ENCODE measurements at places on chromosomes 4 and X.
A peak's percentile ranks its signal among the peaks of the same experiment; 100 is the strongest.

DNA sequence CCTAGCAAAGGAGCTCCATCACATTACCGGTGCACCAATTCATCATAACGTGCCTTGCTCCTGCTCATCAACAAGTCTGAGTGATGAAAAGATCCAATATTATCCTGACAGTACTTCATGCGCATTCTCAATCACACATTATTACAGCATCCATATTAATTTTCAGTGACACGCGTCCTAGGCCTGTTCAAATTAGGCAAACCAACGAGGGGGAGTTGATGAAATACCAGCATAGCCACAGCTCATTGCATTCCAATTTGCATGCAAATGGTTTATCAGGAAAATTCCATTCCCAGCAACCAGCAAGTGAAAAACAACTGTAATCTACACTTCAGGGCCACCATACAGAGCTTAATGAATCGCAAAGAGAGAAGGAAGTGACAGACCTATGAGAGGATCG is 236.9 kb downstream of the DCLK2 start:
- DNase-seq: no peak

GRCh38 chrX:69038816-69039215 is 126.4 kb downstream of the PJA1 start:
- DNase-seq: no peak

GRCh38 chr4:103044183-103044582 is 24.7 kb upstream of the SLC9B1 start:
- DNase-seq: no peak

GRCh38 chr4:54076673-54077072 is 12.3 kb upstream of the CHIC2 start:
- DNase-seq: no peak

GRCh38 chr4:152463562-152463961 is 72.3 kb downstream of the FBXW7 start:
- no peak for DNase-seq

- DNase-seq: no peak
These were observed 44.7 kb downstream of the SLC10A7 start for GRCh38 chr4:146477054-146477453.

GRCh38 chr4:186760576-186760975 is 36.9 kb upstream of the FAT1 start:
- no peak for DNase-seq

- DNase-seq: no peak
These were observed 132.4 kb upstream of the USP9X start for GRCh38 chrX:40952855-40953254.

- no peak for DNase-seq
These were observed 23.8 kb downstream of the CDKL5 start for GRCh38 chrX:18449236-18449635.

- no peak for DNase-seq
These were observed 54.2 kb downstream of the TMA16 start for GRCh38 chr4:163548481-163549243.

GRCh38 chr4:81609844-81610243 is 138.1 kb upstream of the RASGEF1B start:
- no peak for DNase-seq

DNA sequence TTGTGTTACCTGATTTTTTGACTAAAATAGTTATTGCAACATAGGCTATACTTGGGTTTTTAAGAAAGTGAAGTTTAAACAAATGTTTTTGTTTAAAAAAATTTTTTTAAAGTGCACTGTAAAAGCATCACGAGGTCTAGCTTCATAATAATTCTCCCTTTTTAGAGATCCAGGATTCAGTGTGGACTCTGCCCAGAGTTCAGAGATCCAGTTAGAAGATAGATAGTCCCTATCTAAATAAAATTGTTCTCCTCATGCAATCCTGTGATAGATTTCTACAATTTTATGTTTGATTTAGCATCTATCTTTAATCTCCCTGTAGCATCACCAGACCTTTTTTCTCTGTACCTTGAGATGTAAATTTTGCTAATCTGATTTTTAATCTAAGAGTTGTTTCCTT is 85.5 kb upstream of the HPGD start:
- DNase-seq: no peak

GRCh38 chrX:140500441-140500840 is 4.4 kb downstream of the SOX3 start:
- DNase-seq: no peak

DNA sequence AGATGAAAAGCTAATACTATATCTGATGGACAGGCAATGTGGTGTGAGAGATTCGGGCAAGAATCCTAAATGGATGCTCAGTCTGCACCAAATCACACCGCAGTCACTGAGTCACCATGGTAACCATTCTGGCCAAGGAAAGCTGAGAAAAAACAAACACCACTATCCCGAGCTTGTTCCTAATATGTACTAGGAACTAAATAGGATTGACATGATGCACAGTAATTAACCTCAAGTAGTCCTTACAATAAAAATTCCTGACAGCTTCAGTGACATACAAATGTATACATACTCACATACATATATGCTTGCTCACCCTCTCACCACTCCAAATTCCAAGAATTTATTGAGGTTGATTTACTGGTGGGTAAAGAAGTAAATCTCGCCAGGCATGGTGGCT is 1.1 kb upstream of the RAB40A start:
- no peak for DNase-seq

GRCh38 chr4:16239086-16239485 is 12.8 kb upstream of the TAPT1 start:
- DNase-seq: no peak

GRCh38 chrX:40142417-40142816 is 44.7 kb upstream of the BCOR start:
- no peak for DNase-seq

GRCh38 chr4:13483136-13483767 is 888 bp downstream of the RAB28 start:
- DNase-seq: no peak

DNA sequence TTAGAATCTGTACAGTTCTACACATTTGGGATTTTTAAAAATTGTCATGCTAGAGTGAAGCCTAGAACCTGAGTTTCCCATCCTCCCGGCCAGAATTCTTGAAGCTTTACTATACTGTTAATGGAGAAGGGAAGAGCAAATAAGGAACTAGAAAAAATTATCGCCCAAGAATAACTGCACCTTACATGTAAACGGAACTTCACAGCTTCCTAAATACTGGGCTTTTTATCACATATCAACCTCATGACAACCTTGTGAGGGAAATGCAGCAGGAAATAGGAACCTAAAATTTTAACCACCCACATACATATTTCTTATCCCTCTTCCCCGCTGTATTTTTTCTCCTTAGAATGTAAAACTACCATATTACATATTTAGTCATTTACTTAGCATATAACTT is 19.3 kb downstream of the ARHGEF9 start:
- no peak for DNase-seq

GRCh38 chr4:137993232-137993631 is 248.9 kb downstream of the SLC7A11 start:
- no peak for DNase-seq

DNA sequence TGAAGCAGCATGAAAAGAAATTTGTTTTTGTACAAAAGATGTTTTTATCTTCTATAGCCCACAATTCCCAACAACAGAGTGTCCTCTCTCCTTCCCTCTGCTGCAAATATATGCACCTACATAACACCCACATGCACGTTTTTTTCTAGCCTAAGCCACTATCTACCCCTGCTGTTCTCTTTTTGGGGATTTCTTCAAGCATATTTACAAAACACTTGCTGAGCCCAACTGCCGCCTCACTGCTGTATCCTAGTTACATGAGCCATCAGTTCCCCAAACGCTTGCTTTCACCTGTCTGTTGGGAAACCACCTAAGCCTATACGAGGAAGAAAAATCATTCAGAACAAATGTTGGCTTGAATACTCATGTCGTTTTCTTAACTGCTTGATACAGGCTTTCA is 127.2 kb downstream of the CHRNA9 start:
- DNase-seq: no peak

DNA sequence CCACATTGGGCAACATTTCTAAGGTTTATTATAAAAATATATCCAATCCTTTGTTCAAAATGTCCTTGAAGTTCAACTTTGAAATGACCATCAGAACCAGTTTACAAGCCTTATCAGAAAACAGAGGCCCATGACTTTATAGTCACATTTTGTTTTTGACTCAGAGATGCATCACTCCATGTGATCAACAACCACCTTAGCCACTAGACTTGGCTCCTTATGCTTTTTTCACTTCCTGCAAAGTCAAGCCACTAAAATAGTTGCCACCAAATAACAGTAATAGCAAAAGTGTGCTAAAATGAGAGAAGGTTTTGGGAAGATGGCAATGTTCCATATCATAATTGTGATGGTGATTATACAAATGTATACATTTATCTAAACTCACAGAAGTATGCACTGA is 181.7 kb downstream of the MAML3 start:
- DNase-seq: no peak

DNA sequence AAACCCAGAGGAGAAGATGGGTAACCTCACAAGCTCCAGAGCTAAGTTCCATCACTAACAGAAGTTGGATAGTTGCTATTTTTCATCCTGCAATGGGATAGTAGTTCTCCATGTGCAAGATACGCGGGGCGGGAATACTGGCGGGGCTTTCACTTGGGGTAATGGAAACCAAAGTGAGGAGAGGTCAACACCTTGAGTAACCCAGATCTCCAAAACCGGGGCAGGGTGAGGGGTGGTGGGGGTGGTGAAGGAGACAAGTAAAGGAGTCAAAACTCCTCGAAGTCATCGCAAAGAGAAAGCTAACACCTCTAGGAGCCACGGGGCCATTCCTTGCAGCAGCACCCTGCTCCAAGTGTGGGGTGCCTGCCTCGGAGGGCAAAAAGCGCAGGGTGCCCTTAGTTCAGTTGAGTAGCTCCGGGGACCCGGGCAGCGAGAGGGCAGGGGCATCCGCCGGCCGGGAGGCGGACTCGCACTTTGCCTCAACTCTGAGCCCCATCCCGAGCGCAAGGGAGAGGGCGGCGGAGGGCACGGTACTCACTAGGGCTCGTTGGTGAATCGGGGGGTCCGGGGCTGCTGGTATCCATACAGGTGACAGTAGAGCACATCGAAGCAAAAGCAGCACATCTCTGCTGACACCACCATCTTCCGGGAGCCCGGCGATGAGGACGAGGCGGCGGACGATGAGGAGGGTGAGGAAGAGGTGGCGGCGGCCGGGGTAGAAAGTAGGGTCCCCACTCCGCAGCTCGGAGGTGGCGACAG is 645 bp downstream of the AMMECR1 start:
- DNase-seq: peak; percentile 1

DNA sequence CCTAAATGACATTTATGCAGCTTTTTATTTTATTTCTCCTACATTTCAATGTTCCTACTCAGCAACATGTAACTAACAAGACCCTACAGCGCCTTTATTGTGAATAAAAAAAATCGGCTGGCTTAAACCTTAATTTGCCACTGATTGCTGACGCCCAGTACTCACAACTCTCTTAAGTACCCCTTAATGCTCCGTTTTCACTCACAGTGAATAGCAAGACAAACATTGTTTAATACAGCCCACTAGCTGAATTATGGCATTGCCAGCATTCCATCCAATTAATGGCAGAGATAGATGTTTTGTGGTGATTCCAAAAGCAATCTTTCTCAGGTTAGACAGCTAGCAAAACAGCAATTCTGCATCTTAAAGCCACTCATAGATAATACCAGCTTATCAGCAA is 61.1 kb downstream of the PPARGC1A start:
- DNase-seq: no peak

DNA sequence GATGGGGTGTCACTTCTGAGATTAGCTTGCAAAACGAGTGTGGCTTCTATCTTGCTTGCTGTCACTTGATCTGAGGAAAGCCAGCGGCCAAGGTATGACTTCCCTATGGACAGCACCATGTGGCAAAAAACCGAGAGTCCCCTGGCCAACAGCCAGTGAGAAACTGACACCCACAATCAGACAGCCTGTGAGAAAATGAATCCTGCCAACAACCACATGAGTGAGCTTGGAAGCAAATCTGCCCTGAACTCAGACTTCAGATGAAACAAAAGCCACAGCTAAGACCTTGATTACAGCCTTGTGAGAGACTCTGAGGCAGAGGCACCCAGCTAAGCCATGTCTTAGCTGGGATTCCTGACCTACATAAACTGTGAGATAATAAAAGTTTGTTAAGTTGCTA is 45.5 kb downstream of the PPP1R2C start:
- DNase-seq: no peak

DNA sequence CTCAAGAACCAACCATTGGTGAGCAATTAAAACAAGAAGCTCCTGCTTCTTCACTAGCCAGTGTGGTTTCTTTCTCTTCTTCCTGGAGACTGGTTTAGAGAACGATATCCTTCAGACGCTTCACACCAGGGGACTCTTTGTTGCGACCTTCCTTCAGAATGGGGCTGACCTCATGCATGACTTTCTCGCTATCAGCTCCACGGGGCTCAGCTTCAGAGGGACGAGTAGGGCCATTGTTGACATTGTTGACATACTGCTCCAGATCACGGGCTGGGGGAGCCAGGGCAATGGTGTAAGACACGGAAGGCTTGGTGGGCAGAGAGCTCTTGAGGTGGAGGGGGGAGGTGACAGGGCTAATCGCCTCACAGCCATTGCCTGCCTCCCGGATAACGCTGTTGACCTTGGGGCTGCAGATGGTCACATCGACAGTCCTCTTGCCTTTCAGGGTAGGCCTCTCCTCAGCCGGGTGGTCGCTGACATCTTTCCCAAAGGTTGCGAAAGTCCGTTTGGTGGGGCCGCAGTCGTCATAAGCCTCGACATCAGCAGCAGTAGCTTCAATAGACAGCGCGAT is 113.8 kb downstream of the PCDH19 start:
- DNase-seq: no peak

DNA sequence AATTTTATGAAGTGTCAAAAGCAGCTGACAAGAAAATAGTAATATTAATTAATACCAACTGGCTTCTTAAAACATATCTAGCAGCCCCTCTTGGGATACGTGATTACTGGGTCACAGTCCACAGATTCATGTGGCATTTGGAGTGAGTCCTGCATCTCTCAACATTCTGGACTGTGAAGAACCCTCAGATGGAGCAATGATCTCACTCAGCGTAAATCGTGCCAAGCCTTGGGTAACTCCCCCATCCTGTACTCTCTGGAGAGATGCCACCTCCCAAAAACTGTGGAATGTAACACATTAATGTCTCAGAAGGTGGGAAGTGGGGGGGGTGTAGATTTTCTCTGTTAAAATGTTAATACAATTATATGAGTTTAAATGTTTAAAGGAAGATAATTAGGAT is 118.2 kb upstream of the IQCM start:
- no peak for DNase-seq

GRCh38 chr4:152586668-152587067 is 50.8 kb upstream of the FBXW7 start:
- DNase-seq: no peak

Data from activated T-cell treated with anti-CD3 and anti-CD28 coated beads for 24 hours (primary cell).